ENCODE measurements at places on chromosomes 2 and 18. TPM values are rescaled to one million over a fixed set of nuclear protein-coding genes. Genes with fewer than 3 reads are reported as not detected.

GRCh38 chr2:31581124-31581795, 522 bp upstream of the SRD5A2 start:
- no peak for DNase-seq

GRCh38 chr18:45376193-45376592, 239.1 kb upstream of the SLC14A2 start:
- DNase-seq: no peak

DNA sequence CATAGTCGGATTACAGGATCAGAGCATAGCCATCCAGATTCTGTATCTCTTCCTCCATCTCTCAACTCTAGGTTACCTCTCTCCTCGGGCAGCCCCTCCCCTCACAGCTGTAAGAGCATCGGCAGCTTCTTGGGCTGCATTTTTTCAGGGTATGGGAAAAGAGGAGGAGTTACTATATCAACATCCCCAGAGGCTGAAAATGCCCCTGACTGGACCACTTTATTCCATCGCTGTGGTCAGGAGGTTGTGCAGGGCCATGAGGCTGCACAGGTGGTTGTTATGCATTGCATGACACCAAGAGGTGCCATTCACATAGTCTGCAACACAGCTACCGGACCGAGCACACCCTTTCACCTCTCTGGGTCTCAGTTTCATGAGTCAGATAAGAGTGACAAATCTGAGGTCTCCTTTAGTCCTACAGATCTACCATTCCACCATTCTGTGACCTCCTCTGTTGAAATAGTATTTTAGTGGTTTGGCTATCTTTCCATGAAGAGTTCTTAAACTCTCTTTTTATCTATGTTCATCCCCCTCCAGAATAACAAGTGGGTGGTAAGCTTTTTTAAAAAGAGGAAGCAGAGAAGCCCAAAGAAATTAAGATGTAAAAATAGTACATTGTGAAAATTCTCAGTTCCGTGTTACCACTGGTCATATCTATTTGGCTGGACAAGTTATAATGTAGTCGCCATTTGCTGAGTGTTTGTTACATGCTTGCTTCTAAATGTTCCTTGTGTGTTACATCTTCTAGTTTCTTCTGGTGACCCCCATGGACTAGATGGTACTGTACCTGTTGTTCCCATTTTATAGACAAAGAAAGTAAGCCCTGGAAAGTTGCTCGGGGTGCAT, 56.6 kb upstream of the SLC1A4 start:
- no peak for DNase-seq

HOXD4 gene
- not detected for total RNA-seq
